Smooth muscle cell of the coronary artery (primary cell): ENCODE measurements at places on chromosomes 7 and 10. TPM values are rescaled to one million over a fixed set of nuclear protein-coding genes. Genes with fewer than 3 reads are reported as not detected.

The ITIH2 gene
- total RNA-seq, result not detected in 2 replicates

The BLNK gene
- not detected in 2 replicates for total RNA-seq

The CACNB2 gene
- 0.08 and 2.7 TPM in 2 replicates for total RNA-seq

The SMNDC1 gene
- total RNA-seq, result 2.6 and 6.4 TPM in 2 replicates

The GPER1 gene
- 0.83 and 7.1 TPM in 2 replicates for total RNA-seq

The BMPR1A gene
- total RNA-seq, result 39.7 and 45.6 TPM in 2 replicates

The IL2RA gene
- not detected in 2 replicates for total RNA-seq

The SLC13A1 gene
- total RNA-seq, result not detected in 2 replicates

The NEUROG3 gene
- not detected in 2 replicates for total RNA-seq

The HTR5A gene
- total RNA-seq, result not detected in 2 replicates

The TBXAS1 gene
- total RNA-seq, result 0.60 TPM in 1 of 2 replicates, not detected in the other

The NUTM2E gene
- total RNA-seq, result under 0.01 TPM in 1 of 2 replicates, not detected in the other

The ZC3HAV1L gene
- total RNA-seq, result 4.6 TPM in 2 replicates

The GFRA1 gene
- under 0.01 and 0.35 TPM in 2 replicates for total RNA-seq

The GNAT3 gene
- total RNA-seq, result not detected in 2 replicates

The IFT22 gene
- 23.7 and 27.0 TPM in 2 replicates for total RNA-seq

The OR2A1 gene
- total RNA-seq, result 0.08 and 0.12 TPM in 2 replicates

The PLA2G12B gene
- not detected in 2 replicates for total RNA-seq

The PLAC9 gene
- 24.6 and 27.2 TPM in 2 replicates for total RNA-seq

The PILRA gene
- 0.82 TPM in 1 of 2 replicates, not detected in the other for total RNA-seq

The DLX6 gene
- total RNA-seq, result not detected in 2 replicates

The ITGA8 gene
- total RNA-seq, result 1.5 and 17.6 TPM in 2 replicates

The PDE6C gene
- not detected in 2 replicates for total RNA-seq

The FKBP6 gene
- total RNA-seq, result 0.12 TPM in 1 of 2 replicates, not detected in the other

The FRMD4A gene
- total RNA-seq, result 20.0 and 84.2 TPM in 2 replicates

The ARL4A gene
- total RNA-seq, result 6.3 TPM in 2 replicates

The FZD8 gene
- 5.6 and 34.9 TPM in 2 replicates for total RNA-seq

The SCIN gene
- 0.23 and 0.75 TPM in 2 replicates for total RNA-seq

The ACTR3C gene
- 0.12 and 0.15 TPM in 2 replicates for total RNA-seq

The SPDYE9 gene
- total RNA-seq, result not detected in 2 replicates

The TFR2 gene
- total RNA-seq, result under 0.01 and 0.08 TPM in 2 replicates

The PVRIG gene
- not detected in 2 replicates for total RNA-seq
